ENCODE measurements at places on chromosomes 11 and 22. TPM values are rescaled to one million over a fixed set of nuclear protein-coding genes. Genes with fewer than 3 reads are reported as not detected.

- DNase-seq, result peak; percentile 13
Observed at GRCh38 chr11:119533921-119534736, 111.2 kb upstream of the THY1 start.

DNA sequence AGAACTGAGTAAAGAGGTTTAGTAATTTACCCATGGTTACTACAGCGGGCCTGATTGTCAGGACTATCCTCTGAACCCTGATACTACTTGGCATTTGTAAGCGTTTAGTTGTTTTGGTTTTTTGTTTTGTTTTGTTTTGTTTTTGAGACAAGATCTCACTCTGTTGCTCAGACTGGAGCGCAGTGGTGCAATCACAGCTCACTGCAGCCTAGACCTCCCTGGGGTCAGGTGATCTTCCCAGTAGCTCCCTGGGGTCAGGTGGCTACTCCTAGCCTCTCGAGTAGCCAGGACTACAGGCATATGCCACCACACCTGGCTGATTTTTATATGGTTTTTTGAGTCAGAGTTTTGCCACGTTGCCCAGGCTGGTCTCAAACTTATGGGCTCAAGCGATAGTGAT, 118.6 kb downstream of the WNT11 start:
- no peak for DNase-seq

DNA sequence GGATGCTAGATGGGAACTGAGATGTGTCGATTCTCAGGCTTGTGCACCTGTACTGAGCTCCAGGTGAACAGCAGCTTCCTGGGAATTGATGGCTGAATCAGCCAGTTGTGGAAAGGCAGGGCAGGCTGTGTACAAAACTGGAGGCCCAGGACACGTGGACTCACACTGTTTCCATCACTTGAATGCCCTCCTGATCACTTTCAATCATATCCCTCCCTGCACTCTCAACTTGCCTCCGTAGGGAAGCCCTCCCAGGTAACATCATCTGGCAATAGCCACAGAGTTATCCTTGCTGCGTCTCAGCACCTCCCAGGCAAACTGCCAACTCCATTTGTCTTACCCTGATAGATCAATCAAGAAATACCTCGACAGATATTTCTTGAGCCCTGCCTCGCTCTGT, 10.1 kb downstream of the FAM83F start:
- DNase-seq, result no peak

DNA sequence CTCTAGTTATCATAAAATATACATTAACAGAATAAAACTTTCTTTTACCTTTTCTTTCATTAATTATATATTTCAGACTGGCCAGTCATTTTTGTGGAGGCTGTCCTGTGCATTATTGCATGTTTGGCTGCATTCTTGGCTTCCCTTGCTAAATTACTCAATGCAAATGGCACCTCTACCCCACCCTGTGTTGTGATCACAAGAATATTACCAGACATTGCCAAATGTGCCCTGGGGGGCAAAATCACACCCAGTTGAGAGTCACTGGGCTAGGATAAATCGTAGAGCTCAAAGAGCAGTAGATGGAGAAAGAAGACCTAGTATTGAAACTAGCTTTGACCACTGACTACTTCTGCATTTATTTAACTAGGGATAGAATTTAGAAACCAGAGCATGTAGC, 1257.8 kb upstream of the TENM4 start:
- no peak for DNase-seq

- DNase-seq, result no peak
Observed at GRCh38 chr11:10857459-10857708, 469 bp downstream of the ZBED5 start.

- DNase-seq, result no peak
Observed at GRCh38 chr11:115471367-115471766, 32.8 kb downstream of the CADM1 start.

- no peak for DNase-seq
Observed at GRCh38 chr22:23023294-23023693, 47.0 kb upstream of the GNAZ start.

- DNase-seq, result no peak
Observed at GRCh38 chr11:11970556-11970955, 37.9 kb downstream of the DKK3 start.

DNA sequence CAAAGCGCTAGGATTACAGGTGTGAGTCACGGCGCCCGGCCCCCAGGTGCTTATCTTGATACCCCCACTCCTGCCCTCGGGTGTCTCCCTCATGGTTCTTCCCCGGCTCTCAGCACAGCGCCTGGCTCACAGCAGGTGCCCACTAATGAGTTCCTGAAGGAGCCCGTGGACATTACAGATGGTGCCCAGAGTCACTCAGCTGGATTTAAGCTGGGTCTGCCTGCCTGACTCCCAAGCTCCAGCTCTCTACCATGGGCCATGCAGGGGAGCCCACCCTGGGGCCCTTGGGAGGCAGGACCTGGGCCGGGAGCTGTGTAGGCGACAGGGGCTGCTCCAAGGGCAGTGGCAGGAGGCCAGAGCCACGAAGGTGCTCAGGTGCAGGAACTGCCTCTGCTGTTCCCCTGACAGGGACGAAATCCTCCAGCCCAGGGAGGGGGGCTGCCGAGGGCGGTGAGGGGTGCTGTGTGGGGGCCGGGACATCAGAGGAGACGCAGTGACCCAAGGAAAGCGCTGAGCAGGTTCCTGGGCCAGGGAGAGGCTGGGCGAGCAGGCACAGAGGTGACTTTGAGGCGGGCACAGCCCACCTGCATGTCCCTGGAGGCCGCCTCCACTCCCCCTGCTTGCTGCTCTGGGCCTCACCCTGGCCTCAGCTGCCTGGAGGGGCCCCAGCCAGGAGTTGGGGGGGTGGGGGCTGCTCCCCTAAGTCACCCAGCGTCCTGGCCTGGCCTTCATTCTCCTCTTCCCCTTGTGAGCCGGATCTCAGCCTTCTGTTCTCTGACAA, 14.6 kb upstream of the FLRT1 start:
- DNase-seq, result no peak

- no peak for DNase-seq
Observed at GRCh38 chr11:116261606-116262005, 511.2 kb downstream of the BUD13 start.

- no peak for DNase-seq
Observed at GRCh38 chr11:93814966-93815633, 31.0 kb downstream of the MED17 start.

GRCh38 chr11:44629732-44630345, 64.4 kb downstream of the CD82 start:
- no peak for DNase-seq

DNA sequence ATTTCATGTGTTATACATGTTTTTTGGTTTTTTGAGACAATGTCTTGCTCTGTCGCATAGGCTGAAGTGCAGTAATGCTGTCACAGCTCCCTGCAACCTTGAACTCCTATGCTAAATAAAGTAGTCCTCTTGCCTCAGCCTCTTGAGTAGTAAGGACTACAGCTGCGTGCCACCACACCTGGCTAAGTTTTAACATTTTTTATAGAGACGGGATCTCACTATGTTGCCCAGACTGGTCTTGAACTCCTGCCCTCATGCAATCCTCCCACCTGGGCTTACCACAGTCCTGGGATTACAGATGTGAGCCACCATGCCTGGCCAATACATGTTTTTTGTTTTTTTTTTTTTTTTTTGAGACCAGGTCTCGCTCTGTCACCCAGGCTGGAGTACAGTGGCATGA, 33.9 kb downstream of the SWAP70 start:
- DNase-seq, result no peak

DNA sequence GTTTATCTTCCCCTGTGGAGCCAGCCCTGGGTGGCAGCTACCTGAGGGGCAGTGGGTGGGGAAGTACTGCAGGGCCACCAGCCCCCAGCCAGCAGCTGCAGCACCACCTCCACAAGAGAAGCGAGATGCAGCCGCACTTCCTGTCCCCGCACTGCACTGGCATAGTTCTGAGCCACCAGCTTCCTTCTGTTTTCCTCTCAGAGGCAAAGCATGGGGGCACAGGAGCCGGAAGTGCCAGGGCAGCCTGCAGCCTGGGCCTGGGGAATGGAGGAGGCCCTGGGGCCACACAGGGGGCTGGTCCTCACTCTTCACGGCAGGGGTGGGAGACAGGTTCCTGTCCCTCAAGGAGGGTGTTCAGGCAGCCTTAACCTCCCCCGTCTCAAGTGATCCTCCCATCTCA, 11.9 kb upstream of the SH3BP1 start:
- DNase-seq, result peak; percentile 69

DNA sequence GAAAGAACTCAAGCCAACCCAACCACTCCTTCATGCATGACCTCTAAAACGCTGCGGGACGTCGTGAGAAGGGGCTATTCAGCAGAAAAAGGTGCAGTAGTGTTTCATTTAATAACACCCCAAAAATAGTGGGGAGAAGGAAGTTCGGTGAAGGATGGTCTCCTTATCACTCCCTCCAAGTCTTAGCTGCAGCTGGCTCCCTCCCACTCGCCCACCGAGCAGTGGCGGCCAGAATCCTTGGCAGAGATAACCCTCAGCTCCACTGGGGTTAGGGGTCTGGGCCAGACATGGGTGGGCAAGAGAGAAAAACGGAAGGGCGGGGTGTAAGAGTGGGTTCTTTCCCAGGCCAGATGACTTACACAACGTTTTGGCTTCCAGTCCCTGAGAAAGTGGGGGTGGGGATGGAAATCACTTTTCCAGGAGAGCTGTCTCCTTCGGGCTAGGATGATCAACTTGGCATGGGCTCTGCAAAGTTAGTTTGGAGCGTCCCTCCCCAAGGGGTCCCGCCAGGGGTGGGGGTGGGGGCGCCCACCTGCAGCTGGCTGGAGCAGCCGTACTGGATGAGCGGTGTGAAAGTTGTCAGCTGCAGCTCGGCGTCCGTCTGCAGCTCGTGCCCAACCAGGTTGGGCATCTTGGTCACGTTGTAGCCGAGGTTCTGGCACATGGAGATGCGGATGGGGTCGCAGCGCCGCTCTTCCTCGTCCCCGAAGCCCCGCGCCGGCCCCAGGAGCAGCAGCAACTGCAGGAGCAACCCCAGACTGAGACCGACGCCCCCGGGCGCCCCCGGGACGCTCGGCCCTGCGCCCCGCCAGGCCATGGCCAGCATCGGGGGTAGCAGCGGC, 705 bp downstream of the FZD4 start:
- DNase-seq, result no peak

- no peak for DNase-seq
Observed at GRCh38 chr11:81674211-81674610, 1059.5 kb downstream of the FAM181B start.

DNA sequence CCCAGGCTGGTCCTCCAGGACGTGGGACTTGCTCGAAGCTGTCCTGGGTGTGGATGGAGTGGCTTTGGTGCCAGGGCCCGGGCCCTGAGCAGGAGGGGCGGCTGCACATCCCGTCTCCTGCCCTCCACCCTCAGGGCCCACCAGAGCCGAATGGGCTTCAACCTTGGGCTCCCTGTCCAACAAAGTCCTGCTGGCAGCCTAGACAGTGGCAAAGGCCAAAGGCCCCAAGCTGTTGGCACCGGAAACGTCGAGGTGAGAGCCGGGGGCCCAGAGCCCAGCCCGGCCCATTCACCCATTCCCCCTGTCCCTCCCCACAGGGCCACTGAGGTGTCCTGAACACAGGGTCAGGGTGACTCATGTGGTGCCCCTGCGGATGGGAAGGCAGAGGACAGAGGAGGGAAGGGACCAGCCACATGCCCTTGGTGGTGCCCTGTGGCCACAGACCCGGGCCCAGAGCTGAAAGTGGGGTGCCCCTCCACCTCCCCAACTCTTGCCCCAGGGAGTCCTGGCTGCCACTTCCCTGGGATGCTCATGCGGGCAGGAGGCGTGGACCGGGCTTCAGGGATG, 9.1 kb downstream of the TSPAN32 start:
- no peak for DNase-seq

DNA sequence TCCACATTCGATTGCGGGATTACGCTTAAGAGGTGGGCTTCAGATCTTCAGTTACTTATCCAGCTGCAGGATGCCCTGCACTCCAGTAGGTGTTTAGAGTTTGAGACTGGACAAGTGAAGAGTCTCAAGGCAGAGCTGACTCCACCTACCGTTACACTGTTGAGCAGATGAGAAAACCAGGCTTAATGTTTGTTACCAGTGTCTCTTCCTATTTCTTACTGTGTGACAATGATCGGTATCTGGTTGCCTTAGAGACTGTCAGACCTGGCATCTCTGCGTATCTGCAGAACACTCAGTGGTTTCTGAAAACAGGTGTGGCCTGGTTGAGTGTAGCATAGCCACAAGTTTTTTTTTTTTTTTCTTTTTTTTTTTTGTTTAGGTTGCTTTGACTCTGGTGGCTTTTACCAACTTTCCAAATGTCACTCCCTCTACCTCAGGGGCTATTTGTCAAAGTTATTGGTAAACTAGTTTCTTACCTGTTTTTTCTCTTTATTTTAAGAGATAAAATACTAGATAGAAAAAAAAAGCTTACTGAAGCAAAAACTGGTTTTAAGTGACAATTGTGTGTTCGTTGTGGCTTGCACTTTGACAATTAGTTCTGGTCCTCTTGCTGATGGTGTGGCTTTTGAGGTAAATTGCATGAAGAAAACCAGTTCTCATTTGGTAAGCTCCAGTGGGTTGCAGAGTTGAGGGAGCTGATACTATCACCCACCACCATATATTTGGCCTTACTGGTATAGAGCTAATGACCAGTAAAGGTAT, 284.8 kb downstream of the ETS1 start:
- peak; percentile 93 for DNase-seq

- no peak for DNase-seq
Observed at GRCh38 chr11:123103326-123103980, 41.5 kb upstream of the HSPA8 start.

FAM83F gene
- total RNA-seq, result 0.41 TPM

CCDC86 gene
- total RNA-seq, result 9.1 TPM

RIMBP3B gene
- not detected for total RNA-seq

PRDX5 gene
- total RNA-seq, result 51.1 TPM

CD3D gene
- total RNA-seq, result 542 TPM

MAPK8IP2 gene
- total RNA-seq, result 0.44 TPM

Measured in naive thymus-derived CD4-positive, alpha-beta T cell (primary cell).